ENCODE measurements at places on chromosomes 2 and 18. TPM values are rescaled to one million over a fixed set of nuclear protein-coding genes. Genes with fewer than 3 reads are reported as not detected.
A peak's percentile ranks its signal among the peaks of the same experiment; 100 is the strongest.

GRCh38 chr2:235570966-235571692 lies 77.3 kb downstream of the AGAP1 start:
- no peak for DNase-seq

GRCh38 chr18:22063102-22063501 lies 106.3 kb upstream of the GATA6 start:
- DNase-seq = no peak

- peak; percentile 61 for DNase-seq
These were observed at the start of gene FIGN for GRCh38 chr2:163735685-163736432. Gene FIGN (minus strand): TSS chr2:163736008. CDS start chr2:163734927, 1,081 bp downstream.

The TCF7L1 gene
- total RNA-seq = 3.0 TPM

GRCh38 chr2:187986390-187987105 lies 305.1 kb upstream of the GULP1 start:
- DNase-seq = no peak

The ARL6IP6 gene
- total RNA-seq = 14.8 TPM

GRCh38 chr2:33372940-33373553 lies 103.4 kb upstream of the RASGRP3 start:
- no peak for DNase-seq

DNA sequence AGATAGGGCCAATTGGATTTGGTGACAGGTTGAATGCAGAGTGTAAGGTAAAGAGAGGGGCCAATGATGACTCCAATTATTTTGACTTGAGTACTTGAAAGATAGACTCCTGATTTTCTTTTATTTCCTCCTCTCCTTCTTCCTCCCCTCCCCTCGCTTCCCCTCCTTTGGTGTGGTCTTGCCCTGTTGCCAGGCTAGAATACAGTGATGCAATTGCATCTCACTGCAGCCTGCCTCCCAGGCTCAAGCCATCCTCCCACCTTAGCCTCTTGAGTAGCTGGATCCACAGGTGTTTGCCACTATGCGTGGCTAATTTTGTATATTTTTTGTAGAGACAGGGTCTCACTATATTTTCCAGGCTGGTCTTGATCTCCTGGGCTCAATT lies 2.3 kb downstream of the DGUOK start:
- no peak for DNase-seq

The METTL5 gene
- total RNA-seq = 60.3 TPM

GRCh38 chr2:234583331-234583730 lies 86.5 kb upstream of the ARL4C start:
- DNase-seq = no peak

DNA sequence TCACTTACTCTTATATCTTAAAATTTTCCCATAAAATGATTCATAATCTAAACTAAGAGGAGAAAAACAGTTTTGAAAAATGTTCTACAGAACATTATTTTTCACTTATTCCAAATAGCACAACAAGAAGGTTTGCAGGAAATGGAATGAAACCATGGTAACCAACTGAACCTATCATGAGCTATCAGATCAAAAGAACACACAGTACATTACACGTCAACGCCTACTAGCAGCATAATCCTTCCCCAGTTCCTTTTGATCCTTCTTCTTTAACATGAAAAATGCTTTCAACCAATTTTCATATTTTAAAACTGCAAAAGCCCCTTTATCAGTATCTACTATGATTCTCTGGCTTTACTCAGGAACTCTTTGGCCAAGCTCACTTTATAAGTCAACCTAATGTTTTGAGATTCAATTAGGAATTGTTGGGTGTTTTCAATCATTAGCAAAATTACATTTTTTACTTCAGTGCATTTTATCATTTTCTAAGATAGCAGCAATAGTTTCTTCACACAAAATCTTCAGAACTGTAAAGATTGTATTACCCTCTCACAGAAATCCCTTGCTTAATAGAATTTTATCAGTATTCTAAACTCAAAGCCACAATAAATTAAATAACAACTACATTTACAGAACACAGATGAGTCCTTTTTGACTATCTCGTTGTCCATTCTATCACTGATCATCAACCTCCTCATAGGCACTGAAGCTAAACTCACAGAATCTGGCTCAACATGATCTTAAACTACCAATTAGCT lies 102.5 kb downstream of the CHN1 start:
- no peak for DNase-seq

DNA sequence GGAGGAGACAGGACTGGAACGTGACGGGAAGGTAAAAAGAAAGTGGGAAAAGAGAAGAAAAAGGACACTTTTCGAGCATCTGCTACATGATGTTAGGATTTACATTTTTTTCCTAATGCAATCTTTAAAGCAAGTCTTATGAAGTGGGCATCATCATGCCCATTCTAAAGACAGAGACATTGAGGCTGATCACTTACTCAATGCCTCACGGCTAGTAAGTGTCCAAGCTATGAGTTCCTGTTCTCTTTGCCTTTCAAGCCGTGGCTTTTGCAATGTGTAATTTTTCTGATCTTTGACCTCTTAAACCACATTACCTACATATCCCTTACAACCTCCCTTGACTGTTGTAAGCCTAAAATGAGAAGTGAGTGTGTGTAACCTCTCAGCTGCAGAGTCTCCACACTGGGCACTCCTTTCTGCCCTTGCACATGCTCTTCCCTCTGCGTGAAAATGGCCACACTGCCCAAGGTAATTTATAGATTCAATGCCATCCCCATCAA lies 649.2 kb downstream of the RNF144A start:
- no peak for DNase-seq

- DNase-seq = peak; percentile 3
These were observed 321.4 kb downstream of the IRS1 start for GRCh38 chr2:226478109-226478809.

DNA sequence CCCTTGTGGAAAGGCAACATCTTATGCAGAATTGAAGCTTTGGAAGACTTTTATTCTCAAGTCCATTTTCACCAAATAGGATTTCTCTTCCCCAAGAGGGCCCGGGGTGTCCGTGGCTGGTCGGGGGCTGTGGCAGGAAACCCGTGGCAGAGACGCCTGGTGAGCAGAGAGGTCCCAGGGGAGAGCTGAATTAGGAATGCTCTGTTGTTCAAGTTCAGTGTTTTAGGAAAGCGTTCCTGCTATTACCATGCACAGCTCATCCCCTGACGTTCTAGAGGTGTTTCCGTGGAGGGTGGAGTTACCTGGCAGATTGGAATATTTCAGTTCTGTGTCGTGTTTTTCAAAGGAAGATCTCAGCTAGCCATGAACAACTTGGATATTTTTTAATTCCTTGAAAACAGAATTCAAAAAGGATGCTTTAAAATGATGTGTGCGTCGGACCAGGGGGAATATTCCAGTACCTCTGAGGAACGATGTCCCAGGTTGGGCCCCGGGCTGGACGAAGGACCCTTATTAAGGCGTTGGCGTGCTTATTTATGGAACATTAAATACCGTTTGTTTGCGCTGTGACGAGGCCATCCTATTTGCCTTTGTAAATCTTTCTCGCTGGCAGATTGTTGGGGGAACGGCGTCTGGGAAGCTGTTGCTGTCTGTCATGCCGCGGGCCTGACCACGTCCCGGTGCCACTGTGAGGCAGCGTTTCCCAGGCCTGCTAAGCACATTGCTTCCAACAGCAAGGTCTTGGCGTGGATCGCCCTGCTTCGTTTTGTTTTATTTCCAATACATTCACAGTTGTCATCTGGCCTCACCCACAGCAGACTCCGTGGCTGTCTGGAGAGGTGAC lies 8.2 kb downstream of the NFATC1 start:
- peak; percentile 28 for DNase-seq

The REEP1 gene
- total RNA-seq = 3.8 TPM

- no peak for DNase-seq
These were observed 70.0 kb upstream of the ATP5MC3 start for GRCh38 chr2:175251425-175252041.

DNA sequence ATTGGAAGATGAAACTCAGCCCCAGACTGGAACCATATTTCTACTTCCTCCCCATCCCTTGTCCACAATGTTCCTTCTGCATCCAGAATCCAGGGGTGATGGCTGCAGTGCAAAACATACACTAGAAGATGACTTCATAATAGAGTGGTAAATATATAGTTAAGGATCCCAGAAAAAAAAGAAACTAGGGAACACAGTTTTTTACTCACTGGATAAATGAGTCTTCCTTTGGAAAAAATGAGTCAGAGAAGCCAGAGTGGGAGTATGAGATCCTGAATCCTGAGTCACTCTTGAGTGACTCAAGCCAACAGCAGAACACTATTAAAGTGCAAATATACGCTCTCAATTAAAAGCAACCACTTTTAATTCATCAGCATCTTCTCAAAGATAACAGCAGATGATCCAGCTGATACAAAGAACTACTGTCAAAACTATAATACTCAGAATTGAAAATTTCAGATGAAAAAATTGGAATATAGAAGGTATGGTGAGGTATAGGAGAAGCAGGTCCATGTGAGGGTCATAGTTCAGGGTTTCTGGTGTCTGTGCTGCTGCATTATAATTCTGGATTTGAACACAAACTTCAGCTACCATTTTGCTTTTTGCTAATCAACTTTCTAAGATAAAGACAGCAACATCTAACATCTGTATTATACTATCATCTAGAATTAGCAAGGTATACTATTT lies 987.2 kb upstream of the CDH2 start:
- DNase-seq = no peak

DNA sequence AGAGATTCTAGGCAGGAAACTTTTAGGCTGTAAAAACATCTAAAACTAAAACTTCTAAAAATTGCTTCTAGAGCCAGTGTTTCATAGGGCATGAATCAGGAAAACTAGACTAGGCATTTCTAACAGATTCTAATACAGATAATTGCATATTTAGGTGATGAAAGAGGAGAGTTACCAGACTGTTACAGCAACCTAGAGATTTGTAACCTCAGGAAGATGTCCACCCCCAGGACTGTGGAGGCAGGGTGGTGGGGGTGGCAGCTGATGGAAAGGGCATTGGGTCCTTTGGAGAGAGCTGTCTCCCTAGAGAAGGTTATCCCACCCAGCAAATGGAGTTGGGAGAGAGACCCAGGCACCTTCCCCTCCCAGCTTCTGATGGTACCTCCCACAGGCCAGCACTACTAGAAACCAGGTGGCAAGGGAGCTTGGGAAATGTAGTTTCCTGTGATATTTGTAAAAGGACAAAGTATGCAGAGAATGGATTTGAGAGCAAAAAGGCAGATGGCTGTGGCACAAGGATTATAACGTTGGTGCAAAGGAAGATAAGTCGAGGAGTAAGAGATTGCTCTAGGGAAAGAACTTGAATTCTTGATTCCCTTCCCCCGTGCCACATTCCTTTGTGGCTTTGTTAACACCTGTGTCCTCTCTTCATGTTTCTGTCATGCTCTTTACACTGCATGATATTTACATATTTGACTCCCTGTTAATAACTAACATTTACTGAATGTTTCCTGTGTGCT lies 75.6 kb upstream of the MGAT5 start:
- DNase-seq = no peak

The TMEM182 gene
- 4.4 TPM for total RNA-seq

DNA sequence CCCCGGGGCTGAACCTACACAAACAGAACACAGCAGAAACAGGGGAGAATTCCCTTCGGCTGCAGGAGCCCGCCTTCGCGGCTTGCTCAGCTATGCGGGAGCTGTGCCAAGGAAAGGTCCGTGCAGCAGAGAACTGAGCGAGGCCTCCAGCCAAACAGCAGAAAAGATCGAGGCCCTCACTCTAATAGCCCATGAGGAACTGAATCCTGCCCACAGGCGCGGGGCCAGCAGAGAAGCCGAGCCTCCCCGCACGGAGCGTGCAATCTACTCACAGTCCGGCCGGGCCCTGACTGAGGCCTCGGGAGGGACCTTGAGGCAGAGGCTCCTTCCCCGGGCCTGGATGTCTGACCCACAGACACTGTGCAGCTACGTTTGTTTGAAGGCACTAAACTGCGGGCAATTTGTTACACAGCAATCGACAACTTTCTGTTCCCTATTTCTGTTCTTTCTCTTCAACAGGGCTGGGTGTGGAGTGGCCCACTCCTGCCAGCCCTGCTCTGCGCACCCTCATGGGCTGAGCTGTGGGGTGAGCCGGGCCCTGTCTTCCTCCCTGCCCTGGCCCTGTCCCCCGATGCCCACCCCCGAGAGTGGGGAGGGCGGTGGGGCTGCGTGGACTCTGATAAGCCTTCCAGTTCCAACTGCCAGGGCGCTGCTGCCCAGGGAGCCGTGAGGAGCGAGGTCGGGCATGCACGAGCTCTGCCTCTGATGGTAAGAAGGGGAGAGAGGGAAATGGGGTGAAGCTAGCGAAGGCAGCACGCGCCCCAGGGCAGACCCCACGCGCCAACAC lies 13.7 kb downstream of the HES6 start:
- DNase-seq = no peak

Data from mucosa of descending colon (tissue), 3 donors.